ENCODE measurements at places on chromosomes 16 and 17. TPM values are rescaled to one million over a fixed set of nuclear protein-coding genes. Genes with fewer than 3 reads are reported as not detected.
A peak's percentile ranks its signal among the peaks of the same experiment; 100 is the strongest.

- no peak overlapping the region for H3K4me3 ChIP-seq
- no peak for DNase-seq
- H3K27me3 ChIP-seq: no peaks in the 10 kb centered on the region
Observed at GRCh38 chr17:49616086-49616485, 40.4 kb downstream of the NXPH3 start.

DNA sequence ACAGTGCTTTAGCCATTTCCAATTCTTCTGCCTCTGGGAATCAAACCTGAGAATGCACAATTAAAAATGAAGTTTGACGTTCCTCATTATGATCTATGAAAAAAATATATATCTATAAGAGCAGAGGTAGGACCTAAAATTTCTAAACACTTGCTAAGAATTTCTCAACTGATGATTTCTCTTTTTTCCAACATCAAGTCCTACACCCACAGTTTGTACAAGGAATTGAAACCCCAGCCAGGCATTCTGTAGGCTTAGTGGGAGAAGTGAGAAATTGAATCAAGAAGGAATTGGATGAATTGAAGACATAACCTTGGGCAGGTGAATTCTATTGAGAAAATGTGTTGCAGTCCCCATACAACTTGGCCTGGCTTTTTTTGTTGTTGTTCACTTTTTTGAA is 2.7 kb downstream of the CACNG3 start:
- H3K27ac ChIP-seq: no peak overlapping the region
- H3K27me3 ChIP-seq: peaks cover 22% of the 10 kb centered on the region
- DNase-seq: no peak

DNA sequence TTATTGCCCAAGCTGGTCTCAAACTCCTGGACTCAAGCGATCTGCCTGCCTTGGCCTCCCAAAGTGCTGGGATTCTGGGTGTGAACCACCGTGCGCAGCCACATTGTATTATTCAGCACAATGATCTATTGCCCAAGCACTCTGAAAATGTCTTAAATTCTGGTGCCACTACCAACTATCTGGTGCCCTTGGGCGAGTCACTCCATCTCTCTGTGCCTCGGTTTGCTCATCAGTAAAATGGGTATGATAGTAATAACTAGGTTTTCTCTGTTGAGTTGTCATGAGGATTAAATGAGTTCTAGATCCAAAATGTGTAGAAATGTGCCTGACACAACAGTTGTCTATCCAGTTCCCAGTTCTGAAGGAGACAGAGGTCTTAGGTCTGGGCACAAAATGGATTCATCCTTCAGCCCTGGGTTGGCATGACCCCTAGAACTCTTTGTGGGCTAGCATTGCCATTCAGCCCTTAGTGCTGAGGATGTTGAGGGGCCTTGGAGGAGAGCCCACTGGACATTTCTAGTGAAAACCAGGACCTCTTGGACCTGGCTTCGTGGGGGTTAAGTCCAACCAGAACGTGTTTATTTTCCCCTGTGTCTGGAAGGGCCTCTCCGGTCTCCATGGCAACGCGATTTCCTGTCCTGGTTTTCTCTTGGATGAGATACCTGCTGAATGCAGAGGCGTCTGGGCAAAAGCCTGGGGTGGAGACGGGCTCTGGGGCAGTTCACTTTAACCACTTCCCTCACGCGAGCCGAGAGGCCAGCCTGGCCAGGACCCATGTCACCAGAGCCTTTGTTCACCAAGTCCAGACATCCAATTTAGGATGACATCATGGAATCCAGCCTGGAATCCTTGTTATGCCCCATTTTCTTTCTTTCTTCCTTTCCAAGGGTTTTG is 43.7 kb upstream of the TNRC6A start:
- H3K27ac ChIP-seq: no peak overlapping the region
- no peak overlapping the region for H3K4me3 ChIP-seq
- no peaks in the 10 kb centered on the region for H3K36me3 ChIP-seq
- H3K4me1 ChIP-seq: peaks cover 4% of the 10 kb centered on the region
- no peaks in the 10 kb centered on the region for H3K27me3 ChIP-seq

DNA sequence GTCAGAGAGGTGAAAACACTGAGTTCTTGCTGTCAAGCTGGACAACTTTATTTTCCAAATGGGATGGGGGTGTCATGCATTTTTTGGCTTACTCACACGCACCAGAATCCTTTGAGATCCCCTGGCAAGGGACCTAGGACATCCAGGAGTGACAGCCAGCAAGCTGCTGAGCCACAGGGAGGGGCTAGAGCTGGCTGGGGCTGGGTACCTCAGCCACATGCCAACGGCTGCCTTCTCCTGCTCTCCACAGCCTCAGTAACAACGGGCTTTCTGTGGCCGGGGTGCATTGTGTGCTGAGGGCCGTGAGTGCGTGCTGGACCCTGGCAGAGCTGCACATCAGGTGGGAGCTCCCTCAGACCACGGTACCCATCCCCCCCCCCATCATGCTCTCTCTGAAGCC is 47.6 kb downstream of the NLRC5 start:
- no peaks in the 10 kb centered on the region for H3K4me1 ChIP-seq
- DNase-seq: no peak
- no peaks in the 10 kb centered on the region for H3K36me3 ChIP-seq

DNA sequence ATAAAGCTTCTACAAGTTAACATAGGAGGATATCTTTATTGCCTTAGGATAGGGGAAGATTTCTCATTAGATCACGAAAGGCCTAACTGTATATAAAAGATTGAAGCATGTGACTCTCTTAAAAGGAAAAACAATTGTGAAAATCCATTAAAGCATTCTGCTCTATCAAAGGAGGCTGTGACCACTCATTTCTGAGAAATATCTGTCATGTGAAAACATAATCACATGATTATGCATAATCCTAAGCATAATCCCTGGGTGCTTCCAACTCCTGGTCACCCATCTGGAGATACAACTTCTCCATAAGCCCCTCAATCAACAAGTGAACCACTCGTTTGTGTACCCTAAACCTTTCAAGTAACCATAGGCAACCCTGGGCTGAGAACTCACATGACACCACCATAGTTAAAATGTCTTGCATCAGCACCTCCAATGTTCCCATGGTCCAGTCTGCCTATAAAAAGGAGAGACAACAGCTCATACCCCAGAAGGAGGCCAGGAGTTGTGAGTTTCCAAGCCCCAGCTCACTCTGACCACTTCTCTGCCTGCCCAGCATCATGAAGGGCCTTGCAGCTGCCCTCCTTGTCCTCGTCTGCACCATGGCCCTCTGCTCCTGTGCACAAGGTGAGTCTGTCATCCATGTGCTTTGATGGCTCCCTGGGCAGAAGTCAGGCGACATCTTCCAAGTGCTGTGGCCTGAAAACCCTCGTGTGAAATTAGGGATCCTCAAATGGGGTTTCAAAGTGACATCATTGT is at the start of gene CCL18:
TSS of gene CCL18 (plus strand) at position 487 of the 756 bp plus-strand sequence. CDS start at position 558, 71 bp downstream.
- H3K4me3 ChIP-seq: no peak within 1 kb of the TSS
- no peak for DNase-seq

DNA sequence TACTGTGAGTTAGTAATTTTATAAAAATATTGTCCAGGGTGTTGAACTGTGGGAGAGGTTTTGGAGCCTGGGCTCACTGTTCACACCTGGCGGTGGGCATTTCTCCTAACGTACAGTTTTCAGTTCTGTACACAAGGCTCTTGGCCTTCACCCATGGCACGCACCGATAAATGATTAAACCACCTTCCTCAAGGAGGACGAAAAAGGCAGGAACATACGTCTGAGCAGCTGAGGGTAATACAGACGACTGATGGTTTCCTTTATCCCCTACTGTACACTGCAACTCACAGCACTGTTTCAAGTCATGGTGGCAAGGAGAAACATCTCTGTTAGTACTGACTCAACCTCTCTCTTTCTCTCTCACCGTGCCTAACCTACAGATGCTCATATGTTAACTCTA is 1.4 kb upstream of the ST6GALNAC1 start:
- DNase-seq: peak; percentile 76
- no peaks in the 10 kb centered on the region for H3K27me3 ChIP-seq
- no peaks in the 10 kb centered on the region for H3K36me3 ChIP-seq
- H3K4me1 ChIP-seq: peaks cover 4% of the 10 kb centered on the region

DNA sequence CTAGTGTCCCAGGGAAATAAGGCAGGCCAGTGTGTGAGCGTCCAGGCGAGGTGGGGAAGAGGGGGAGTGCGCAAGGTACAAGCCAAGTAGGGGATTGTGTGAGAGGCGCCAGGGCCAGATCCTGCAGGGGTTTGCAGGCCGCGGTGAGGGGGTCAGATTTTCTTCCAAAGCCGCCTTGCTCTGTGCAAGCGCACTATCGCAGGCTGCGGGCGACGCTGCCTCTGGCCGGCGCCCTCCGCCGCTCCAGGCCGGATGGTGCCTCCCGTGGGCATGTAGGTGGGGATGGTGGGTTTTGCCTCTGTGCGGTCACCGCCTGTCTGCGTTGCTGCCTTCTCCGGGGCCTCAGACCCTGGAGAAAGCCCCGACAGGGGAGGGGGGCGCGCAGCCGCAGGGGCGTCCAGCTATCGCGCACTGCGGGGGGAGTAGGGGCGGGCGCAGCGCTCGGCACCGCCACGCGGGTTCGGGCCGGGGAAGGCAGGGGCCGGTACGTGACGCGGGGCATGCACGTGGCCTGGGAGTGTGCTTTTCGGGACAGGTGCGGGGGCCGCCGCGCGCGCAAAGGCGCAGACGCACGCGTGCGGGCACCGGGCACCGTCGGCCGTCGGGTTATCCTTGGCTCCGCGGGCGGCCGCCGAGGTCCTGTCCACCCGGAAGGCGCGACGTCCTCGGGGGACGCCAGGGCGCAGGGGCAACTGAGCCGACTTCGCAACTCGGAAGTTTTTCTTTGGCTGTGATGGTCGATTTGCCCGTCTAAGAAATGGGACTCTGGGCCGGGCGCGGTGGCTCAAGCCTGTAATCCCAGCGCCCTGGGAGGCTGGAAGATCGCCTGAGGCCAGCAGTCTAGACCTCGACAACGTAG is 1.1 kb upstream of the HAPSTR1 start:
- no peaks in the 10 kb centered on the region for H3K27me3 ChIP-seq
- H3K4me3 ChIP-seq: peak overlapping the region; percentile 55
- peaks cover 3% of the 10 kb centered on the region for H3K4me1 ChIP-seq

The ORMDL3 gene
- 67.1 TPM for polyA plus RNA-seq

The FAM83G gene
- 8.1 TPM for polyA plus RNA-seq
